Mammary epithelial cell (primary cell): ENCODE measurements at places on chromosomes 2 and 18.
A peak's percentile ranks its signal among the peaks of the same experiment; 100 is the strongest.

GRCh38 chr2:127081826-127082633 is 24.9 kb downstream of the BIN1 start:
- no peak for DNase-seq

- peak; percentile 53 for DNase-seq
Measured at GRCh38 chr2:178825183-178825582, 18.0 kb upstream of the TTN start.

DNA sequence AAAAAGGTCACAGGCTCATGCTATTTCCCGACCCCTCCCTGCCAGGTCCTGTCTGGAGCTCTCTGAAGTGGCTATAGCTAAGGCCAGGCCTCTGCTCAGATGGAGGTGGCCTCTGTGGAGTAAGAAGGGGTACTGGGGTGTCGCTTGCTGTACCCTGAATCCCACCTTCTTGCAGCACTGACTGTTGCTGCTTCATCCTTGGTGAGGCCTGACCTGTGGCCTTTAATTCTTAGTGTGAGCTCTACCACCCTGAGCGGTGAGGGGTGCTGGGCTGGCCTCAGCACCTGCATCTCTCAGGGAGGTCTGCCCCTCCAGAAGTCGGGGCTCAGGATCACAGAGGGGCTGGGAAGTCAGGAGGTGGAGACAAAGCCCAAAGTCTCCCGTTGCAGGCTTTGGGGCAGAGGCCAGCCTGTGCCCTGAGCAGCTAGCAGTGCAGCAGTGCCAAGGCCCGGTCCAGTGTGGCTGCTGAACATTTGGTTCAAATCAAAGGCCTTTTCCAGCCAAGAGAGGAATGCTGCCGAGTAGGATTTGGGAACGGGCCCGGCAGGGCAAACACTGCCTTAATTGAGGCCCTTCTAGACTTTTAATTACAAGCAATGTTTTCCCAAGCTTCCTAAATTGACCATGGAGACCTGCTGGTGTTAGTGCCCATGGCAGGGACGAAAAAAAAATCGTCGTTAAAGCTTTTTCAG is 133.5 kb upstream of the HAAO start:
- no peak for DNase-seq

GRCh38 chr2:146461068-146461467 is 1383.8 kb upstream of the ACVR2A start:
- DNase-seq, result no peak

DNA sequence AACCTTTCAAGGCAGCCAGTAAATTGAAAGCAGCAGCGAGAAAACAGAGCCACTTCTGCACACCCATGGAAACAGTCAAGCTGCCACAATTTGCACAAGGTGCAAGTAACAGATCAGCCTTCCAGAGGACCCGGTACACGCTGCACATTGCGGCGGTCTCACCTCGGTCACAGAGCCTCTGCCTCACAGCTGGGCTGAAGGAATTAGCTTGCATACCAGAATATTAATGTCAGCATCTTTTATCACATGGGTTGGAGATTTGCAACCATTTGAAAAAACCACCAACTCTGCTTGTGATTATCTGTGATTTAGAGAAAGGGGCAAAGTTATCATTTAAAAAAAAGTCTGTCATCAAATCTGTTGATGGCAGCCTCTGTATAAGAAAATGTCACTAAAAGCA is 330.5 kb upstream of the TCF4 start:
- no peak for DNase-seq

DNA sequence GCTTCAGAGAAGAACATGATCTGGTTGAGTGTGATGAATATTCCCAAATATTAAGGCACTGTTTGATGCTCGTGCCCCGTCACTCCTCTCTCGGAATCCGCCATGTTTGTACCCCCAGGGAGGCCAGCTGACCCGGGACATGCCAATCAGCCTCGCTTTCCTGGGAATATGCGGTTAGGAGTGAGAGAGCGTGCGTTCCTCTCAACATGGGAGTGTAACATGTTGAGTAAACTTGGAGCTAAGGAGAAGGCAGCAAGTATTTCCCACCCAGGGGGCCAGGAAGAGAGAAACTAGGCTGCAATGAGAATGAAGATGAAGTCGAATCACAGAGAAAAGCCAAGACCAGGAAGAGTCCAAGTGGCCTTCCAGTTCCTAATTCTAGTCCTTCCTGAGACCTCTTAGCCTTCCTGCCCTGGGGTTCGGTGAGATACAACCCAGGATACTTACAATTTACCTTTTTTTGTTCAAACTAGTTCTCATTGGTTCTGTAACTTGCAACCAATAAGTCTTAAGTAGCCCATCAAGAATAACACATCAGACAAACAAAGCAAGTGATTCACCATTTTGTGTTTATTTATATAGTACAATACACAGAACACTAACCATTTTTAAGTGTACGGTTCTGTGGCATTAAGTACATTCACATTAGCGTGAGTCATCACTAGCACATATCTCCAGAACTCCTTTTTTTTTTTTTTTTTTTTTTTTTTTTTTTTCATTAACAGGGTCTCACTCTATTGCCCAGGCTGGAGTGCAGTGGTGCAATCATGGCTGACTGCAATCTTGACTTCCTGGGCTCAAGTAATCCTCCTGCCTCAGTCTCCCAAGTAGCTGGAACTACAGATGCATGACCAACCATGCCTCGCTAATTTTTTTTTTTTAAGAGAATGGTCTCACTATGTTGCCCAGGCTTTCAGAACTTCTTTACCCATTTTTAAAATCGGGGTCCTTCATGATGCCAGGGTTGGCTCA is 36.4 kb upstream of the SLC1A4 start:
- peak; percentile 65 for DNase-seq

DNA sequence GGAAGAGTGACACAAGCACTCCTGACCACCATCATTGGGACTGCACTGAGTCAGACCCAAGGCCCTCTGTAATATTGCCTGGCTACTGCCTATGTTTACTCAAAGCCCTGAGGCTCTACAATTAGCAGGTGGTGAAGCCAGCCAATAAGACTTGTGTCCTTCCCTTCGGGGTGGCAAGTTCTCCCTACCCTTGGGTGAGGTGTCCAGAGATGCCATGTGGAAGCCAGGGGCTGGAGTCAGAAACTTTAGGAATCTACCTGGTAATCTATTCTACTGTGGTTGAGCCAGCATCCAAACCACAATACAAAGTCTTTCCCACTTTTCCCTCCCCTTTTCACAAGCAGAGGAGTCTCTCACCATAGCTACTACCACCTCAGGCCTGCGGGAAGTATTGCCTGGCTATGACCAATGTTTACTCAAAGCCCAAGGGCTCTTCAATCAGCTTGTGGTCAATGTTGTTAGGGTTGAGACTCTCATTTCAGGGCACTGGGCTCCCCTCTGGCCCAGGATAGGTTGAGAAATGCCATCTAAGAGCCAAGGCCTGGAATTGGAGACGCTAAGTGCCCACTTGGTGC is 17.6 kb downstream of the DHRS9 start:
- DNase-seq, result peak; percentile 62

- DNase-seq, result no peak
Measured at GRCh38 chr2:151845884-151846283, 17.7 kb upstream of the ARL5A start.

DNA sequence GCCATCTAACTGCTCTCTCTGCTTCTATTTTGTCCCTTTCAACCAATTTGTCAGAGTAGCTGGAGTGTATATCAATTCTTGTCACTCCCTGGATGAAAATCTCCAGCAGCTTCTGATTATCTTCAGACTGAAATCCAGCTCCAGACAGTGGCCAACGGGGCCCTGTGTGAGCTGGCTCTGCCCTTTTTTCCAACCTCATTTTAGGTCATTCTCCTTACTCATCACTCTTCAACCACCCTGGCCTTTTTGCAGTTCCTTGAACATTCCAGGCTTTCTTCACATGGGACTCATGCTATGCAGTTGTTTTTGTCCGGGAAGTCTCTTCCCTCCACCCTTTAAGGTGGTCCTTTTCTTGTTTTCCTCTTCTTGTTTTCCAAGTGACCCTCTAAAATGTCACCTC is 15.4 kb upstream of the FAP start:
- no peak for DNase-seq

DNA sequence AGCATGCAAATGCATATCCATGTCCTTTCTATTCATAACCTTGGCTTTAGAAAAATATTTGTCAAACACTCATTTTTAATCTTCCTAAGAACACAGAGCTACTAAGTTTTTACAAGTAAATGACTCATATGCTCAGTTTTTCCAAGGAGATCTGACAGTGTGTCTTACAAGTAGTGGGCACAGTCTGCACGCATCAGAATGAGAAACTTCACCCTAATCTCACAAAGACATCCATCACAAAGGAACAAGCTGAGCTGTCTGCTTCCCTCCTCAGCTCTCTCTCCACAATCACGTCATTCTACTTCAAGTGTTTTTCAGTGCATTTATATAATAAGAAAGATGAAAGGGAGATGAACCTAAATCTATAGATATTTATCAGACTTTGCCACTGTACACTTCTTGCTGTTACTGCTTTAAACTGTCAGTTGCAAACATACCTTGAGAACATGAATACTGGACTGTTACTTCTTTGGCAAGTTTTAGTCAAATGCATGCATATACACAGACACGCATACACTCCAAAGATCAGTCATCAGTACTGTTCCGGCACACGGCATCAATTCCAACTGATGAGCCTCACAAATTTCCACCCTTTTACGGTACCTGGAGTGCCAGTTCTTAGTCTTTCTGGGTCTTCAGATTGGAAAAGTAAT is 75.7 kb downstream of the RBMS1 start:
- DNase-seq, result peak; percentile 87

DNA sequence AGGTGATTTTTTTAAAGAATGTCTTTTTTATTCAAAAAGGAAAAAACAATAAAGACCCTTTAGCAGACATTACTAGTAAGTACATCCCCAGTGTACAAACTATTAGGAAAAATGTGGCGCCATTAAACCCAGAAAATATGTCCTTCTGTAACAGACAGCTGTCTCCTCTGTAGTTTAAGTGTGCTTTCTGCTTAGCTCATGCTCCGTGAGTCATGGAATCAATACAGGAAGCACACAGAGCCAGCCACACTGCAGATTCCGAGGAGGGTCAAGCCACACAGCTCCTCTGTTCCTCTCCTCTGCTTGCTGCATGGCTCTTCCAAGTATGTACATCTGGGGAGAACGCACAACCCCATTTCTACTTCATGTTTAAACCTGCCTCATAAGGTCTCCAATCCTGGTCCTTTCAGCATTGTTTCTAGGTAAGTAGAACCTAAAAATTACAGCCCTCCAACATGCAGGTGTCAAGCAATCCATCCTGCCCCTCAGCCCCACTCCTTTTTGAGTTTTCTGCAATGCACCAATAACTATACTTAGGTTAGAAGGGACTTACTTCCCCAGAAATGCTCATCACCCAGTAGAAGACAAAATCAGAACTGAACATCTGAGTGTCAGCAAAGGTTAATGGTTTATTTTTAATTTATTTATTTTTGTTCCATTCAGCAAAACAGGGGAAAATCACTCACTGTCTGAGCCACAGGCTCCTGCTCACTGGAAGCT is 37.5 kb downstream of the ACVR1 start:
- peak; percentile 79 for DNase-seq

DNA sequence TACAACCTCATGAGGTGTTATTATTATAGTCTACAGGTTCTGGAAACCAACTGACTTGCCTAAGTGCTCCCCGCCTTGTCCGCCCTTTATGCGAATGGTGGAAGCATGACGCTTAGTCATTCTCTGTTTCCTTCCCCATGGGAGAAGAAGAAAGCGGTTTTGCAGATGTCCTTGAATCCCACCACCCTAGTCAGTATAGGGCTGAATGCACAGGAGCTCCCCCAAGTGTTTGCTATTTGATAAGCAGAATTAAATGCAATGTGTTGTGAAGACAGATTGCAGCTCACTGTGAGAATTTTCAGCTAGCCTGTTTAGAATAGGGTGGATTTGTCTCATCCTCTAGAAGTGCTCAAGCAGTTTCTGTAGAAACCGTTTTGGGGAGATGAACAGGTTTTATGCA is 652.0 kb downstream of the DCC start:
- no peak for DNase-seq

GRCh38 chr18:31426021-31426420 is 21.5 kb upstream of the DSG3 start:
- DNase-seq, result peak; percentile 49

DNA sequence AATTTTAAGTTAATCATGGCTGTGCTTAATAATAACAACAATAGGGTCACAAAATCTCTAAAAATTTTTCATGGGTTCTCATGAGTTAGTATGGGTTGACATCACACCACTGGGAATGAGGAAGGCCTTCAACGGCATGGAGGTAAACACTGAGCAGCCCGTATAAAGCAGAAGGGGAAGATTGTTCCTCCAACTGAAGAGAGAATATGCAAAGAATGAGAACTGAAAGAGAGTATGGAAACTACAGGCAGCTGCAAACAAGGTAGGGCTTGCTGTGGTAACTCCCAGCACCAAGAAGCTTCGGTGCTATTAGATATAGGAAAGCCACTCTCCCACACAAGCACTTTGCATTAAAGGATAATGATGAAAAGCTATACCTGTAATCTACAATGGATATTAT is 1242.3 kb upstream of the CELF4 start:
- no peak for DNase-seq

GRCh38 chr2:175931805-175932204 is 70.3 kb downstream of the LNPK start:
- no peak for DNase-seq

- DNase-seq, result no peak
Measured at GRCh38 chr2:223486751-223487150, 115.4 kb downstream of the SCG2 start.

DNA sequence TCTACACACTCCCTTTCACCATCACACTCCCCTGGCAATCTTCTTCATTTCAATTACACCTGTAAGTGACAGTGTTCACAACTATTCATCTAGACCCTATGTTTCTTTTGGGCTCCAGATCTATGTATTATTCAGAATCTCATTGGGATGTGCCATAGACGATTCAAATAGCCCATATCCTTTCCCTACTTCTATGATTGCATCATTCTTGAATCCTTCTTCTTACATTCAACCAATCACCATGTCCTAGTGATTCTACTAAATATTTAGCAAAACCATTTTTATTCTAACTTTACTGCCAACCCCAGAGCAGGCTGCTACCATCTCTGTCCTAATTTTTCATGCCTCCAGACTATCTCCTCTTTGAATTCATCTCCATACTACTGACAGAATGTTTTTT is 106.4 kb downstream of the TDRD15 start:
- DNase-seq, result no peak

GRCh38 chr18:2537296-2537695 is 34.0 kb downstream of the METTL4 start:
- no peak for DNase-seq

DNA sequence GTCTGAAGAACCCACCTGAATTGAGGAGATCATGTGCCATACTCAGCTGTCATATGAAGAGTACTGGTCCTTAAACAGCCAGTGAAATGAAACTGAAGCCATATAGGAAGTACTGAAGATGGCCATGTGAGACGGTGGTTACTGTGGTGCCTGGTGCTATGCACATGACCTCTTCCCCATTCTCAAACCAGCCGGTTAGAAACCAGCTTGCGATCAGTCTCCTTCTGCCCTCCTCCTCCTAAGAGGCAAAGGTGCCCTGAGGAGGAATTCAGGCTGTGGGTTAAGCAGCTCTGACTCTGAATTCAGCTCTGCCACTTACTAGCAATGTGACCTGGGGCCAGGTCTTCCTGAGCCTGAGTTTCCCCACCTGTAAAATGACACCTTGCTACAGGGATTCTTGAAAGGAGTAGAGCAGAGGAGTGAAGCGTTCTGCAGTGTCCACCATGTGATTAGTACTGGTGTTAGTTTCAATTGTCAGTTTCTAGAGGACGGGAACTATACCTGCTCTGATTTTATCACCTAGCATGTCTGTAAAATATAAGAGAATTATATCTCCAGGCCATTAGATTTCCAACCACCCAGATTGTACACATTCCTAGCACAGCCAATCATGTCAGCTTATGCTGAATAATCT is 5.1 kb downstream of the FECH start:
- DNase-seq, result no peak
